Activated CD8-positive, alpha-beta memory T cell treated with anti-CD3 and anti-CD28 coated beads for 24 hours (primary cell): ENCODE measurements at places on chromosomes 6 and 20.

- DNase-seq, result no peak
These were observed 4.9 kb upstream of the HRH3 start for GRCh38 chr20:62225026-62225425.

DNA sequence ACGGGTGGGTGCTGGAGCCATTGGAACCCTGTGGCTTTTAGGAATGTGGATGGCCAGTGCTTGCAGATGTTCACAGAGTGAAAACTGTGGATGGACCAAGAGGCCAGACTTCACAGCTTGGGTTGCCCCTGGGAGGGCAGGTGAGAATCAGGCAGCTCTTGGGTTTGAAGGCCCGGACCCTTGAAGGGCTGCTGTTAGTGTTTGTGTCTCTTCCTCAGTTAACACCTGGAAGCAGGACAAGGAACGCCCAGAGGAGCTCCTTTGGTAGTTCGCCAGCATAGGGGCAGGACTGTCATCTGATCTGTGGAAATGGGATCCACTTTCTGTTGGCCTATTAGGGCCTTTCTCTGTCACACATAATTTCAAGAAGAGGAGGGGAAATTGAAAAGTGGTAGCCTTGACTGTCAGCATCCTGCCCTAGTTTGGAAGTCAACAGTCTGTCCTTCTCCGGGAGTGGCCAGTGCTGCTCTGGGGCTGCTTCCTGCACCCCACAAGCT is 43.6 kb downstream of the RIOK1 start:
- no peak for DNase-seq

DNA sequence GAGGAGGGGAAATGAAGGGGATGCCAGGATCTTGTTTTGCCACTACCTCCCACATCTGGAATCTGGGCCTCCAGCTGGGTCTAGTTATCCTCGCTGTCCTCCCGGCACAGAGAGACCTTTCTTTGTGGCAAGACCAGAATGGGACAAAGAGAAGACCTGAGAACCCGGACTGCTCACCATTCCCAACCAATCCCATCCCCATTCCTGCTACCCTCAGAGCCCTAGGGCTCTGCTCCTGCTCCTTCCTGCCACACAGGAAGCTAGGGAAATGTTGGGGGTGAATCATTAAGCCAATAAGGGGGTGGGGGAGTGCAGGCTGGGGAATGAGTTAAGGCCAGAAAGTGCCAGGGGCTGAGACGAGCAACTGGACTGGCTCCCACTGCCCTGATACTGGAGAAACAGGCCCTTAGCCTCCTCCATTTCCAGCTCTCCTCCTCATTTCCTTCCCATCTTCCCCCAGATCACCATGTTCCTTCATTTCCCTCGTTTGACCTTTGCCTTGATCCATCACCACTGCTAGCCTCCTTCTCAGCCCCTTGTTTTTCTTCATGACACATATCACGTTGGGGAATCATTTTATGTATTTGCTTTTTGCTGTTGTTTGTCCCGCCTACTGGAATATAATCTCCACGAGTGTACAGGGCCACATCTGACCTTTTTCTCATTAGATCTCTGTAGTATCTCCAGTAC is 4.6 kb upstream of the IER3 start:
- no peak for DNase-seq

- no peak for DNase-seq
These were observed 42.9 kb downstream of the NHSL1 start for GRCh38 chr6:138456401-138456790.

DNA sequence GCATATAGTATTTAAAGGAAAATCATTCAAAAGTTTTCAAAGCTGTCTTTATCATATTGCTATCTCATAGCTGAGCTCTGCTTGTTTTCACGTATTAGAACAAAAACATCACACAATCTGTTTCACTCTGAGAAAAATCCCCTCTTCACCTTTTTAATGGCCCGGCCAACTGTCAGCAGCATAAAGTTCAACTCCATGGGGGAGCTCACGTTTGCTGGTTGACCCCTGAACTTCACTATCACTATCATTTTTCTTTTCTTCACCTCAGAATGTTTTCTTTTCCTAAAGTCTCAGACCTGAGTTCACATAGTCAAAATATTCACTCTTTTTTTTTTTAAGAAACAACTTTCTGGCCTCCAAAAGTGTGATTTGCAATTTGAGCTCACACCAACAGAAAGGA is 374.4 kb upstream of the MARCKS start:
- DNase-seq, result no peak

- DNase-seq, result no peak
These were observed 203.8 kb upstream of the LRFN2 start for GRCh38 chr6:40791004-40791403.

GRCh38 chr20:54014293-54014926 is 56.0 kb downstream of the BCAS1 start:
- no peak for DNase-seq

DNA sequence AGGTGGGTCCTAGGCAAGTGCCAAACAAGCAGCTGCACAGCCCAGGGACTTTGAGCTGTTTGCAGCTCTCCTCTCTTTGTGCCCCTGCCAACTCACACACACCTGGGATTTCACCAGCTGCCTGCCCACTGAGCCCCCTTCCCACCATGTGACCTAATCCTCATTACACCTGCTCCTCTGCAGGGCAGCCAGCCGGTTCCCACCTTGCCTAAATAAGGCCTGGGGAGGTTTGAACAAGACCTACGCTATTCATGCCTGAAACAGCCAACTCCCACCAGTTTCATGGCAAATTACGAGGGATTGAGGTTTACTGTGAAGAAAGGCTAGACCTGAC is 92.6 kb upstream of the SOX4 start:
- DNase-seq, result no peak

DNA sequence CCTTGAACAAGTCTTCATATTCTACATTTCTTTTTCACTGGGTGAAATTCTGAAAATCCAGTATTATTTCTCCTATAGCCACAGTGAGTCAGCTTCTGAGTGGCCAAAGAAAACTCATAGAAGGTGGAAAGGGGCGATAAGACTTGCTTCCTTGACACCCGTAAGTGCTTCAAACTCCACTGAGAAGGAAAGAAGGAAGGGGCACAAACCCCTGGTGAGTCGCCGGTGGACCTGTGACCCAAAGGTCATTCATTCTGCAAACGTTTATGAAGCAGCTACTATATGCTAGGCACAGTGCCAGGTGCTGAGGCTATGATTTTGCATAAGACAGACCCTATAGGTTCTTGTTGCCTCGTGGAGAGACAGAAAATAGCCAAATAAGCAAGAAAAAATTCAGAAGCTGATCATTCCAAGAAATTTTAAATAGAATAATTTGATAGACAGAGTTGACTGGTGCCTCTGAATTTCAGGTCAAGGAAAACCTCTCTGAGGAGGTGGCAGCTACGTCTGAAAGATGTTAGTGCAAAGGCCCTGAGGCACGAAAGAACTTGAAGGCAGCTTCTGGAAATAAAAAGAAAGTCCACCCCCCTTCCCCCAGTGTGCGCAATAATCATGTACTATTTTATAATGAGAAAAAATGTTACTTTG is 118.2 kb downstream of the CD24 start:
- no peak for DNase-seq

- DNase-seq, result no peak
These were observed 182.4 kb upstream of the MCHR2 start for GRCh38 chr6:100176311-100176950.

DNA sequence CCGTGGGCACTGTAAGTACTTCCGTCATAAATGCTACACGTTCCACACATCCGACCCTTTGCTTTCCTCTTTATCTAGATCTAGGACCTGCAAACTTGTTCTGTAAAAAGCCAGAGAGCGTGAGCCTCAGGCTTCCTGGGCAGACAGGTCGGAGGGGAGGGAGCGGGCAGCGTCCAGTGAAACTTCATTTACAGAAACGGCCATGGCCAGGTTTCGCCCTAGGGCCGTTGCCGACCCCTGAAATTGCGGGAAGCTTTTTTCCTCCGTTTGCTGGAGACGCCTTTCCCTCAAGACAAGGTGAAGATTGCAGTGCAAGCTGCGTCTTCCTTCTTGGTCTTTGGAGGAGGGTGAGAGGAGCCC is 155.4 kb downstream of the DLL1 start:
- no peak for DNase-seq

- no peak for DNase-seq
These were observed 21.4 kb downstream of the KCNQ5 start for GRCh38 chr6:72643214-72643613.

DNA sequence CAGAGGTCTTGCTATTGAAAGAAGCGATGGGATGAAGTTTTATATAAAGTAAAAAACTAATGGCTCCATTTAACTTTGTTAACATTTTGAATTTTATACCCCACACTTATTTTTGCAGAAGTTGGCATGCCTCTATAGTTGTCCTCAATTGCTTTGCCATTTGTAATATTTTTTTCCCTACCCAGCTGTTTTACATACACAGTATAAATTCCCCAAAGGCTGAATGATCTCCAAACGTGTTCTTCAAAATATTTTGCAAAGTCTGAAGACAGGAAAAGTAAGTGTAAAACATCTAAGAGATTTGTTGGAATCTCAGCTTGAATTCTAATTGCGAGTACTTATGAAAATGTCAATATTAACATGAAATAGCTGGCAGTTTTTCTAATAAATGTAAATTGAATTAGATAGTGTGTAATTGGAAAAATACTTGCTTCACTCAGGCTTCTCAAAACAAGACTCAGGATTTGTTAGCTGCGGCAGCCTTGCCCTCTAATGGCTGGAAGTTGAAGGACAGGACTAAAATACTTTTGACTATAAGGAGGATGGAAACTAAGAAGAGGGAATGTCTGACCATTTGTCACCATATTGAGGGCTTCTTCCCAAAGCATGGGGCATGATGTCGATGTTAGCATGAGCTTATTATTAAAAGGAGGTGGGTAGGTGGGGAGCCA is 226.8 kb downstream of the UST start:
- DNase-seq, result no peak

DNA sequence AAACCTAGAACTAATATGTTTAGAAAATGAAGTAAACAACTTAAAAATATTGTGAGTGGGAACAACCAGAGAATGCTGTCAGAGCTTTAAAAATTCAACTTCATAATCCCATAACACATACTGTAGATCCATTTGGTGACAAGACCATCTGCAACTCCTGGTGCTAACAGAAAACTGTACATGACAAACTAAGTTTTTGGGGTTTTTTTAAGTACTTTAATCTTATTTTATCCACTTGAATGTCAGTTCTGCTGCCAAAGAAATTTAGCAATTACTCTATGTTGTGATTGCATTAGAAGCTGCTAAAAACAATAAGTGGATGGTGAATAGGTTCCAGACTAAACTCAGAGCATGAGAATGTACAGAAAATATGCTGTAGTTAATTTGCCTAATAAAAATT is 345.4 kb downstream of the COL12A1 start:
- DNase-seq, result no peak

DNA sequence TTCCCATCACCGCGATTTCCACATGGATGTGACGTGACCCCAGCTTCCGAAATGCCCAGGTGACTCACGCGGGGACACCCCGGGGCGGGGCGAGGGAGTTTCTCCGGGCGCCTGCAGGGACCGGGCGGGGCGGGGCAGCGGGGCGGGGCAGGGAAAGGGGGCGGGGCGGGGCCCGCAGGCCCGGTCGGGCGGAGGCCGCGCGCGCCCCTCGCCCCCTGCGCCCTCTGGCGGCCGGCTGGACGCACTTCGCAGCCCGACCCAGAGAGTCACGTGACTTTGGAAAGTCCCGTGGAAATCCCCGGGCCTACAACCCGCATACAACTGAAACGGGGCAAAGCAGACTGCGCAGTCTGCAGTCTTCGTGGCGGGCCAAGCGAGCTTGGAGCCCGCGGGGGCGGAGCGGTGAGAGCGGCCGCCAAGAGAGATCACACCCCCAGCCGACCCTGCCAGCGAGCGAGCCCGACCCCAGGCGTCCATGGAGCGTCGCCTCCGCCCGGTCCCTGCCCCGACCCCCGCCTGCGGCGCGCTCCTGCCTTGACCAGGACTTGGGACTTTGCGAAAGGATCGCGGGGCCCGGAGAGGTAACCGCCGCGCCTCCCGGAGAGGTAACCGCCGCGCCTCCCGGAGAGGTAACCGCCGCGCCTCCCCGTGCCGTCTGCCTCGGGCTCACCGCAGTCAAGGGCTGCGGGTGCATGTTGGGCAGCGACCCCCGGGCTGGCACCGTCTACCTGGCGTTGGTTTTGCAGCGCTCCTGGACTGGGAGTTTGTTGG is at the start of gene TNFAIP3:
Gene TNFAIP3 (plus strand): TSS at position 346 of the 771 bp plus-strand sequence. CDS start 3,969 bp downstream, outside the sequence.
- DNase-seq, result peak; percentile 95

GRCh38 chr20:34082232-34082887 is 29.7 kb downstream of the EIF2S2 start:
- no peak for DNase-seq

DNA sequence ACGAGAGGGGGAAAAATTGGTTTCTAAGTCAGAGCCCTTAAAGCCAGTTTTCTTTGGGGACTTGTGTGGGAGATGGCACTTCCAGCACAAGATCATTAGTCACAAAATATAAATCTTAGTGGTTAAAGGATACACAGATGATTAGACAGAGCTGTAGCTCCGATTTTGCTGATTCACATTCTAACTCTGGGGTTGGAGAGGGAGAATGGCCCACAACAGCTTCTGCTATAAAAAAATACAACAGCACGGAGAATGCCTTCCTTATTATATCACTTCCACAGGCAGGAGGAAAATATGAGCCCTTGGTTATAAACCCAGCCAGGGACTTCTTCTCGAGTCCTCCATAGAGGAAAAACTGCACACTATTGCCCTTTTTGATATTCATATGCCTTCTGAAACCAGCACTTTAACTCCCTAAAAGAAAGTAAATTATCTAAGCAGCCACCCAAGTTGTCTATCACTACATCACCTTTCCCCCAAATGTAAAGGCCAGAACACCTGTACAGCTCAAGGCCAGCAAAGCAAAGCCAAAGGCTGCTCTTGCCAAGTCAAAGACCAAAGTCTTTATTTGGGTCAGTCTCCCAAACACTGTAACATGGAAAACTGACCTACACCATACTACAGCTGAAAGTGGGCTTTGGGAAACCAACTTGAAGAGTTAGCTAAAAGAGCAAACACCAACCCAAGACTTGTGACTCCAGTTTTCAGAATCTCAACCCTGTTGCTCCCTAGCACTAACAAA is 10.4 kb downstream of the MRPL14 start:
- DNase-seq, result no peak

GRCh38 chr6:143731789-143732188 is 54.0 kb downstream of the PHACTR2 start:
- no peak for DNase-seq

DNA sequence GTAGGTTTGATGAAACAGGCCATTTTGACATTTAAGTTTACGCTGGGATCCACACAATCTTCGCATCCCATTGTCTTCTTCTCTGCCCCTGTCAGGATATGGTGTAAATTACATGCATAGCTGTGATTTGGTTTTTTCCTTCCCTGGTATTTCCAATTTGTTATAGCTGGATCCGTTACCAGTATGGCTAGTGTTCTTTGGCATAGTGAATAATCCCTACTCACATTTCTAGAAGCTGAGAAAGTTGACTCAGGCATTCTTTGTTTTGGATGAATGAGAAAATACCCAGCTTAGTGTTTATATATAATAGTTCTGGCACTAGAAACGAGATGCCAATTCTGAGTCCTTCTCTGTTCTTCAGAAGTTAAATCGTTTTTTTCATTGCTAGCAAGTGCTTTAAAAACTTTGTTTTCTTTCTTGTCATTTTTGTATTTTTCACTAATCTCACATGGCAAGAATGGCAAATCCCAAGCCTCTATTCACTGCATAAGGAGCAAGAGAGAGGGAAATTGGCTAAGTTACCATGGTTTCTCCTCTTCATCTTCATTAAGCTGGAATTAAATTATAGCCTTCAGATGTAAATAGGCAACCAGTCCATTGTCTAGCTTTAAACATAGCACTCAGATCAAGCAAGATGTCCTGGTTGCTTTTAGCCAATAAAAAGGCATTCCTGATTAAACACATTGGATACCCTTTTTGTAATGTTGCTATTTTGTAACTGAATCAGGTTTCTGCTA is 91.9 kb upstream of the LAMP5 start:
- no peak for DNase-seq
